ENCODE measurements at places on chromosomes 16 and 17.

- no peak for DNase-seq
These were observed 346.6 kb downstream of the SNX29 start for GRCh38 chr16:12323007-12323758.

DNA sequence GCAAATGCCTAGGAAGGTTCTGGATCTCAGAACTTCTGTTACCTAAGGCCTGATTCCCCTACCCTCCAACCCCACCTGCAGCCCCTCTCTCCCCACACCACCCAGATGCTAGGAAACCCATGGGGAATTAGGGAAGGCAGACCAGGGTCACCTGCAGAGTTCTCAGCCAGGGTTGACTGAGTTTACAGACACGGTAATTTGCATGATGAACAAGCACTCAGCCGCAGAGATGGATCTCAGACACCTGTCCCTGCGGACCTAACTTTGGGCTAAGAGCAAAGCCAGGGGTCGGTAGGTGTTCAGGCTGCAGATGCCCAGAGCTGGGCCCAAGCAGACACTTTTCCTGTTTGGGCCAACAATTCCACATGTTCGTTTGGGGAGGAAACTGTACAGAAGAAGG, 2.9 kb downstream of the ABI3 start:
- DNase-seq = no peak

DNA sequence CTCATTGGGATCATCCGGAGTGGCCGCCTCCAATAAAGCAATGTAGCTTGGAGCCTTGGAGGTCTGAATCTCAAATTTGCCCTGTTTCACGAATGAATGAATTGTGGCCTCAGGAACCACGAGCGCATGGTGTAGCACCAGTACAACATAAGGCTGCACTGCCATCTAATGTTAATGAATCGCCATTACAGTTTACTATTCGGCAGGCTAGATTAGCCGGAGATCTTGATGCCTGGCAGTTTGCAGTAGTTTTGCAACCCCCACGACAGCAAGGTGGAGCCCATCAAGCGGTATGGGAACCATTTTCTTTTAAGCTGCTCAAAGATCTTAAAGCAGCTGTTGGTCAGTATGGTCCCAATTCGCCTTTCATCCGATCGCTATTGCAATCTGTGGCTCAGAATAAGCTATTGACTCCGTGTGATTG, 18.8 kb downstream of the ALOX15B start:
- DNase-seq = peak; percentile 89

- no peak for DNase-seq
These were observed 91.8 kb downstream of the ASIC2 start for GRCh38 chr17:33201283-33201682.

- no peak for DNase-seq
These were observed 16.8 kb upstream of the DRG2 start for GRCh38 chr17:18070861-18071340.

- DNase-seq = no peak
These were observed 34.0 kb upstream of the NLK start for GRCh38 chr17:28008513-28008912.

DNA sequence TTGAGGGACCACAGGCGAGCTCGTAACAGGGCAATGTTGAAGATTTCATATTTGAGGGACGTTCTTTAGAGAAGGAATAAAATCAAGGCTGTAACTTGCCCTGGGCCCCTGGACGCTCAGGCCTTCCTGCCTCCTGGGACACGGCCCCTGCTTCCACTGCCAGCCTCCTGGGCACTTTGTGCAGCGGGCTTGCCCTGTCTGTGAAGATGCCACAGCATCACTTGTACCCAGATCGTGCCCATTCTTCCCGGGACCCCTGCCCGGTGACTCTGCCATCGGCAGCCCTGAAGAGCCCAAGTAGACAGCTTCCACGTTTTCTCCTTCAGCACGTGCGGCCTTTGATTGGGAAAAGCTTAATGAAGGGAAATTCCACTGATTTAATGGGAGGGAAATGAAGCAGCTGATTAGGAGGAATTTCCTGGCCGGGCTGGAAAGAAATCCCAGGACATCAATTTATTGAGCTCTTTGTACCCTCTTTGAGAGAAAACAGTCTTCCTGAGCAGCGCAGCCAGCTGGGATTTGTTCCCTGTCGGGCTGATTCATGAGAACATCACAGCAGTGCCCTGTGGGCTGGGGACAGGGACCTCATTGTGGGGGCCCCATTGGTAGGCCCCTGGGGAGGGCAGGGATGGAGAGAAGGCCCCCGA, 71.5 kb downstream of the CRISPLD2 start:
- DNase-seq = no peak

DNA sequence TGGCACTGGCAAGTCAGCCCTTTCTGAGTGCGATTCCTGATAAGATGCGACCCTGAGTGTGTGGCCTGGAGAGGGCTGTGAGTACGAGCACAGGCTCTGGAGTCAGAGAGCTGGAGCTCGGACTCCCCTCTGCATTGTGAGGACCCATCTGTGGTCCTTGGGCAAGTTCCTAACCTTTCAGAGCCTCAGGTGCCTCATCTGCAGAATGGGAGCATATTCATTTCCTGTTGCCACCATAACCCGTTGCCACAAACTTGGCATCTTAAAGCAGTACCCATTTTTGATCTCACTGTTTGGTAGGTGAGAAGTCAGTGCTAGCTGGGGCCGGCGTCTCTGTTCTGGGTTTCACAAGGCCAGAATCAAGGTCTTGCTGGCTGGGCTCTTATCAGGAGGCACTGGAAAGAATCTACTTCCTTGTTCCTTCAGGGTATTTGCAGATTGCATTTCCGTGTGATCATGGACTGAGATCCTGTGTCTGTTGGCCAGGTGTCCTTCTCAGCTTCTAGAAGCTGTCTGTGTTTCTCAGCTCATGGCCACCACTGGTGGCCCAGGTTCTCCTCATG, 20.2 kb downstream of the KNOP1 start:
- DNase-seq = no peak

DNA sequence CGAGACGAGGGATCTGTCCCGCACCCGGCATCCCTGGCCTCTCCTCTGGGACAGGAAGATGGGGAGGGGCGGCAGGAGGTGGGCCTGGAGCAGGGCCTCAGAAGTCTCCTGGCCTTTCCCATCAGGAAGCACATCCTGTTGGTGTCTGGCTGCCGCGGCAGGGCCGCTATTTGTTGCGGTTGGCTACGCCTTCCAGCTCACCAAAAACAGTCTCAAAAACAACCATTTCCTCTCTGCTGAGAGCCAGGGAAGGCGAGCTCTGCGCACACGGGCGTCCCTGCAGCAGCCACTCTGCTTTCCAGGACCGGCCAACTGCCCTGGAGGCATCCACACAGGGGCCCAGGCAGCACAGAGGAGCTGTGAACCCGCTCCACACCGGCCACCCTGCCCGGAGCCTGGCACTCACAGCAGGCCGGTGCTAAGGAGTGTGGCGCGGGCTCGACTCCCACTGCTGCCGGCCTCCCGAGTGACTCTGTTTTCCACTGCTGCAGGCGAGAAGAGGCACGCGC, at the start of gene TMEM204:
TSS of gene TMEM204 (plus strand) at position 224 of the 509 bp plus-strand sequence. CDS start 610 bp downstream, outside the sequence.
- DNase-seq = no peak

DNA sequence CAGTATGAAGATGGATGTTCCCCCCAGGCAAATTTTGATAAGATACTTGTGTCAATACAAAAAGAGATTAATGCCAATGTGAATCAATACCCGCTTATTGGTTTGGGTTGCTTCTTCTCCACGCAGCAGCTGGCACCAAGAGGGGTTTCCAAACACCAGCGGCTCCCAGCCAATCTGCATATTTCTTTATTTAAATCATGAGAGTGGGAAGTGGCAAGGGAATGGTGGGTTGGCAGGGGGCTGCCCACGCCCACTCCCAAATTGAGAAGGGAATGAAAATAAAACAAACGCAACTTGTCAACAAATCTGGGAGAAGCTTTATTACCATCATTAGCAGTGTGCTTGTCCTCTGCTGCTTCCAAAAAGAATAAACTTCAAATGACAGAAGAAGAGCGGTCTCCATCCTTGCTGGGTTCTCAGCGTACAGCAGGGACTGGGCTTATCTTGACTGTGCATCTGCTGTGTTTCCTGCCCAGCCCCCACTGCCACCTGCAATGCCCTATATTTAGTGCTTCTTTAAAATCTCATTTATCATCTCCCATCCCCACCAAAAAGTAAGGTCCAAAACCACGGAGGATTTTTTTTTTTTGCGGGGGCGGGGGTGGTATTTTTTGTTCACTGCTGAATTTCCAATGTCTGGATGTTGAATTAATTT, 34.9 kb upstream of the C16orf78 start:
- DNase-seq = no peak

GRCh38 chr16:85539084-85539483, 74.0 kb upstream of the GSE1 start:
- DNase-seq = peak; percentile 65

- DNase-seq = no peak
These were observed 3.8 kb downstream of the ARHGDIA start for GRCh38 chr17:81867170-81867990.

GRCh38 chr16:19524356-19524615, 544 bp downstream of the CCP110 start:
- no peak for DNase-seq

DNA sequence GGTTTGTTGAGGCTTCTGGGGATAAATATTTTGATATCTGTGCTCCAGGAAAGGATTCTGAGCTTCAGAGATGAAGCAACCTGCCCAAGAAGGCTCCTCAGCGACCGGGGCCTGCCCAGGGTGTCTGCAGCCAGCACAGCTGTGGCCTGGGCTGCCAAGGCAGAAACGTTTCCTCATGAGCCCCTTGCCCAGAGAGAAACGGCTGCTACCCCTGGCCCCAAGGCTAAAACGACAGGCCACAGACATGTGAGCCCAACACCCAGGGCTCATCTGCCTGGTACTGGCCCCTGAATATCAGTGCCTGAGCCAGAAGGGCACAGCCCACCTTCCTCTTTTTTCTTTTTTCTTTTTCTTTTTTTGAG, 45.4 kb upstream of the RASD1 start:
- no peak for DNase-seq

DNA sequence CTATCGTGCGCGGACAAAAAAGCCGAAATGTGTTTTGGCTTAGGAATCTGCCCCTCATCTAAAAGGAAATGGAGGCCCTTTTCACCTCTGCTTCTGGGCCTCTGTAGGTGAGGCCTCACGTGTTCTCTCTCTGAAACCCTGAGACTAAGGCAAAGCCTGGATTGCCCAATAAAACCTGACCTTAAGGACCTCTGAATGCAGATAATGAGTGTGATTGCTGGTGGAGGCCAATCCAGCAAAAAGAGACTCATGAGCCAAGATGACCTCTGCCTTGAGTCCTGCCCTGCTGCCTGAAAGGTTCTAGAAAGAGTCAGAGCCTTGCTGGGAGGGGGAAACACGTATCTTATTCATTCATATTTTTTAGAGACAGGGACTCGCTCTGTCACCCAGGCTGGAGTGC, 44.5 kb upstream of the ABR start:
- DNase-seq = no peak

- DNase-seq = no peak
These were observed 183.5 kb downstream of the XYLT1 start for GRCh38 chr16:17287166-17287800.

GRCh38 chr17:16383772-16384287, 2.9 kb downstream of the UBB start:
- DNase-seq = no peak

DNA sequence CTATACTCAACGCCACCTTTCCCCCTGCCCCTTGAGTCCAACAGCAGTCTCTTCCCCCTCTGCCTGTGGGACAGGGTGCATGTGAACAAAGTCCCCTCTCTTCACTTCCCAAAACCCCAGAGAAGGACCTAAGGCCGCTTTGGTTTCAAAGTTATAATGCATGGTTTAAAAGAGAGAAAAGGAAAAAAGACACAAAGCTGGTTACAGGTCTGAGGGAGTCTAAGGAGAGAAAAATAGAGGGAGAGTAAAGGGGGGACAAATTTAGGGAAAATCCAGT, 1.1 kb upstream of the GABARAP start:
- no peak for DNase-seq

DNA sequence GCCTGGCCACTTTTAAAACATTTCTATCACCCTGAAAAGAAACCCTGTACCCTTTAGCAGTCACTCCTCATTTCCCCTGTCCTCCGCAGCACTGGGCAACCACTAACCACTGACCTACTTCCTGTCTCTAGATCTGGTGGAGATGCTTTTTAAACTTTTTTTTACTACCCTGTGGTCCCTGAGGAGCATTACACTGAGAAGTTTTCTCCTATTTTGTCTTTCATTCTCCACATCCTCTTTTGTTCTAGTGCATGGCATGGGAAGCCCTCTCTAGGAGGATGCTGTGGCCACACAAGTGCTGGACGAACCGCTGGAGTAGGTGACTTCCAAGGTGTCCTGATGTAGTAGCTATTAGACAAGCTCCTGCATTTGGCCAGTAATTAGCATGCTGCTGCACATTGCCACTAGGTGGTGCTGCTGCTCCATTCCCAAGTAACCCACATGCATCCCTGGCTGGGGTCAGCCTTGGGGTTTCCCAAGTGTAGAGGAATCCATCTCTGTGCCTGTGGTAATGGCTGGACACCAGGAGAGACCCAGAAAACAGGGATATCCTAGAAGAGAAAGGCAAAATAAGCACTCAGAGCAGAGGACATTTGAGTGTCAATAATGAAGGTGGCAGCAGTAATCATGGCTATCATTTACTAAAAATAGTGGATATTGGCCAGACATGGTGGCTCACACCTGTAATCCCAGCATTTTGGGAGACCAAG, 143.8 kb upstream of the CRHR1 start:
- no peak for DNase-seq

Measured in NCI-H1105 (cell line).